ENCODE measurements at places on chromosomes 1 and 21.

DNA sequence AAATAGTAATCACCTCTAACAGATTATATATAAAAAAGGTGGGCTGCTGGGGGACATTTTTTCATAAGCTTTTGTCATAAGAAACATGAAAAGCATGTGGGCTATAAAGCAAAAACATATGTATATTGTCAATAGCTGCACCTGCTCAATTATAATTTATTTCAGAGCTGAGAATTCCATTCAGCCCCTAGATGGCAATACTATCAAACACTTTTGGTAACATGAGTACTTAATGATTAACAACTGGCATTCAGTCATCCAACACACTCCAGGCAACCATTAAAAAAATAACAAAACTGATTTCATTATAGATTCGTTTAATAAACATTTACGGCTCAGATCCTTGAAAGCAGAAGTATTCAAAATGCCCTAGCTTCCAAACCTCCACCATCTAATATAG is 115.1 kb downstream of the KCTD3 start:
- DNase-seq: no peak

DNA sequence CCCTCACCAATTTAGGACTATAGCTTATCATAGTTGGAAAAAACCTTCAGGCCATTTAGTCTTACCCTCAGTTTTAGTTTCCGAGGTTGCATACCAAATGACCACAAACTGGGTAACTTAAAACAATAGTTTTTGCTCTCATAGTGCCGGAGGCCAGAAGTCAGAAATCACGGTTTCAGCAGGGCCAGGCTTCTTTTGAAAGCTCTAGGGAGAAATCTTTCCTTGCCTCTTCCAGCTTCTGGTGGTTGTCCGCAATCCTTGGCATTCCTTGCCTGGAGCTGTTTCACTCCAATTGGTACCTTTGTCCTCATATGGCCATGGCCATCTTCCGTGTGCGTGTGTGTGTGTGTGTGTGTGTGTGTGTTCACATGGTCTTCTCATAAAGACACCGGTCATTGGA is 12.4 kb upstream of the PLXNA2 start:
- no peak for DNase-seq

- no peak for DNase-seq
Observed at GRCh38 chr1:205837382-205837970, 12.5 kb downstream of the PM20D1 start.

DNA sequence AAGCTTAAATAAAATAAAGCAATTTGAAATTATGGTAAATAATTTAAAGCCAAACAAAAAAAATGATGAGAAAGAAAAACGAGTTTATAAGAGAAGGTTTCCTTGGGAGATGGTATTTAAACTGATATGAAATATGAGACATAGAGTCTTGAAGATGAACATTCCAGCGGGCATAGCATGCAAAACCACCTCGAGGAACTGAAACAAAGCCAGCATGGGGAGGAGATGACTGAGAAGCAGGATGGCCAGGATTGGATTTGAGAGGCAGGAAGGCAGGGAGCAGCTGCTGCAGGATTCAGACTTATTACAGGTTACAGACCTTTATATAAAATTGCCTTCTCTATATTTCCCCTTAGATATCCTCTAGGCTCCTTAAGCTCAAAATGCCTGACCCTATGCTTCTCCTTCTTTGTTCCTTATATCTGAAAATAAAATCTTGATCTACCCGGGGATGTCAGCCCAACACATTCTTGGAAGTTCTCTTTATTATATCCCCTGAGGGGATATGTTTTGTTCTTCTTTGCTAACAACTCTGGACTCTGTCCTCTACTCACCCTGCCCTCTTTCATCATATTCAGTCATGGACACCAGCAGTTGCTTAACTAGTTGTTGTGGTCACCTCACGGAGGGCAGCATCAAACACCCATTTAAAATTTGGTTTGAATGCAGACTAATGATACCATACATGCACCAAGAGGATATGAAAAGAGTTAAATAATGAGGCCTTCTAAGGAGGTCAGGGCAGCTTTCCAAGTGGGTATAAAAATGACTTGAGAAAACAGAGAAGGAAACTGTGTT is 719.1 kb upstream of the B3GALT2 start:
- DNase-seq: no peak

- no peak for DNase-seq
Observed at GRCh38 chr1:59156526-59157199, 140.2 kb upstream of the FGGY start.

DNA sequence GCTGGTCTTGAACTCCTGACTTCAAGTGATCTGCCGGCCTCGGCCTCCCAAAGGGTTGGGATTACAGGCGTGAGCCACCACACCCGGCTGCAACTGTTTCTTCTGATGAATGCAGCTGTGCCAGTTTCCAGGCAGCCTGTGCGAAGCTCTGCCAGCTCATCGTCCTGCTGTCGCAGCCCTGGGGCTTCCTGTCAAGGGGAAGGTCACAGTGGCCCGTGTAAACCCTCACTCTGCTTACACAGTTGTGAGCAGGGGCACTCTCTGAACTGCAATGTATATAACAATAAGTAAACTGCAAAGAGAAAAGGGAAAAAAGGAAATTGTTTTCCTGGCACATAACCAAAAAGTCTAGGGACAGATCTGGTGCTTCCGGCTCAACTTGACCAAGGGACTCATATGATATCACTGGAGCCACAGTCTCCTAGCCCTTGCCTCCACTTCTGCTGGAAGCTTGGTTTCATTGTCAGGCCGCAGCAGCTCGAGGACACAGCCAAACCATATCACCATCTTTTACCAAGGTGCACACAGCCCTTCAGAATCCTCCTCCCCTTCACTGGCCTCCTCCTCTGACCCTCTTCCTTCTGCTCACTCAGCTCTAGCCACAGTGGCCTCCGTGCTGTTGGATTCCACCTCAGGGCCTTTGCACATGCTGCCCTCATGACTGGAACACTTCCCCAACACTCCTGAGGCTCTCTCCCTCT is 22.8 kb upstream of the LBR start:
- DNase-seq: no peak

- no peak for DNase-seq
Observed at GRCh38 chr1:155968670-155969069, 9.7 kb downstream of the ARHGEF2 start.

GRCh38 chr1:203148127-203148526 is 20.6 kb downstream of the ADORA1 start:
- no peak for DNase-seq
